HuH-7.5 (cell line): ENCODE measurements at places on chromosomes 13 and 19.

GRCh38 chr13:36475468-36475867 lies 43.2 kb downstream of the CCNA1 start:
- DNase-seq = no peak

DNA sequence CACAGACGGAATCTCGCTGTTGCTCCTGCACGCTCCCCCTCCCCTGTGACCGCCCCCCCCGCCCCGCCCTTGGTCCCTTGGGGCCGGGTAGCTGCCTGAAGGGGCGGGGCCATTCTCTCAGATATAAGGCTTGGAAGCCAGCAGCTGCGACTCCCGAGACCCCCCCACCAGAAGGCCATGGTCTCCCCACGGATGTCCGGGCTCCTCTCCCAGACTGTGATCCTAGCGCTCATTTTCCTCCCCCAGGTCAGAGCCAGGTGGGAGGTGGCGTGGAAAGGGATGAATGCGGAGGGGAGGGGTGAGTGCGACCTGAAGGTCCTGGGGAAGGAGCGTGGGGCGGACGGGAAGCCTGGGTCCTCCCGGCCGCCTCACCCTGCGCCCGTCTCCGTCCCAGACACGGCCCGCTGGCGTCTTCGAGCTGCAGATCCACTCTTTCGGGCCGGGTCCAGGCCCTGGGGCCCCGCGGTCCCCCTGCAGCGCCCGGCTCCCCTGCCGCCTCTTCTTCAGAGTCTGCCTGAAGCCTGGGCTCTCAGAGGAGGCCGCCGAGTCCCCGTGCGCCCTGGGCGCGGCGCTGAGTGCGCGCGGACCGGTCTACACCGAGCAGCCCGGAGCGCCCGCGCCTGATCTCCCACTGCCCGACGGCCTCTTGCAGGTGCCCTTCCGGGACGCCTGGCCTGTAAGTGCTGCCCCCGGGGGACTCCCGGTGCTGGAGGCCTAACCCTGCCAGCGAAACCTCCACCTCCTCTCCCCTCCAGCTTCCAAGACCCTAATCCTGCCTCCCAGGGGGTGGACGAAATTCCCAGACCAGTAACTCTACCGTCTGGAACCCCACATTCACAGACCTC lies at the start of gene DLL3:
DLL3 (plus strand) TSS at position 150 of the 845 bp plus-strand sequence; CDS start at position 178, 28 bp downstream.
- no peak for DNase-seq

GRCh38 chr13:62302341-62302740 lies 886.7 kb upstream of the PCDH20 start:
- DNase-seq = no peak

- no peak for DNase-seq
These were observed 14.8 kb upstream of the FCGBP start for GRCh38 chr19:39949026-39949747.

- no peak for DNase-seq
These were observed 196.7 kb upstream of the SLITRK6 start for GRCh38 chr13:85995788-85996418.

GRCh38 chr19:47106821-47107201 lies 6.8 kb downstream of the ZC3H4 start:
- no peak for DNase-seq

GRCh38 chr13:33277946-33278345 lies 7.6 kb downstream of the STARD13 start:
- DNase-seq = no peak

- no peak for DNase-seq
These were observed 22.7 kb upstream of the MAB21L1 start for GRCh38 chr13:35499196-35499662.

DNA sequence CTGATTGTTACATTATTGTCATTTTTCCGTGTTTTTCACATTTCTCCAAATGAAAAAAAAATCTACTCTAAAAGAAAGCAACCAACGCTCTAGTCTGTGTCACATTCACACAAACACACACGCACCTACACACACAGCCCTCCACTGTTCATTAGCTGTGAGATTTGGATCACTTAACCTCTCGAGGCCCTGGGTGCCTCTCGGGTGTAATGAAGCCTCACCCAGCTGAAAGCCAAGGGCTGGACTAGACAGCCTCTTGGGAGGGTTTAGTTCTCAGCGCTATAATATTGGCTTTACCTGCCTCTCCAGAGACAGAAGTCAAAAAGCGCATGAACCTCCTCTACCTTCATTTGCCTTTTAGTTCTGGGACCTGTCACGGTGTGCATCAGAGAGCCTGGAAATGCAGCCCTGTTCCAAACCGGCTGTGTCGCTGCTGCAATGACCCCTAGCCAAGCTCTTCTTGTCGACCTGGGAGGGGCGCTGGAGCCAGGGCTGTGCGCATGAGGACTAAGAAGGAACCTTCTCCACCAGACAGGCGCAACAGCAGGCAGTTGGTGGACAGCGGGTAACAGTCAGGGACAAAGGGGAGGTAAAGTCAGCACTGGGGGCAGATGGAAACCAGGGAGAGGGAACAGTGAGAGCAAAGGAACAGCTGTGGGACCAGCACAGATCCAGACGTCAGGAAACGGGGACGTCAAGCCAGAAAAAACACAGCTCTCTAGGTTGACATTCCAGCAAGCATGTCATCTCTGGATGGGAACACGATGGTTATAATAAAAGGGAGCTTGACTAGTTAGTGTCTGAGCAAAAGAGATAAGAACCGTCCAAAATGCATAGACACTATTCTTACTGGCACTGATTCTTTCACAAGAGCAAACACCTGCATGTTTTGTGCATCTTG lies 375.9 kb downstream of the EFNB2 start:
- no peak for DNase-seq

DNA sequence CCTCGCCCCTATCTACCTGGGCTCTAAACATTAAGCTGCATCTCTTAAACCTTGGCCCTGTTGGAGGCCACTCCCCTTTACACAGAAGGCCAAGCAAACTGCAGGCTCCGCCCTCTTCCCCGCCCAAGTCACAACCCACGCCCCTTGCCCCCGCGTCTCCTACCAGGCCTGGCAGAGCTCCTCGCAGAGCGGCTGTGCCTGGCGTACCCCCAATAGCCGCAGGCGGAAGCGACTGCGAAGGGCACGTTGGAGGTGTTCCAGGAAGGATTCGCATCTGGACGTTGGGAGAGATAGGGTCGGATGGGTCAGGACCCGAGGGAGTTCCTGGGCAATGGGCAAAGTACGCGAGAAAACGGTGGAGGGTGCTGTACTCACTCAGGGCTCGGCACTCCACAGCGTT lies 5.9 kb downstream of the RTBDN start:
- DNase-seq = peak; percentile 71

GRCh38 chr13:109738298-109738746 lies 48.1 kb downstream of the IRS2 start:
- DNase-seq = no peak
